ENCODE measurements at places on chromosomes 3 and 15.

DNA sequence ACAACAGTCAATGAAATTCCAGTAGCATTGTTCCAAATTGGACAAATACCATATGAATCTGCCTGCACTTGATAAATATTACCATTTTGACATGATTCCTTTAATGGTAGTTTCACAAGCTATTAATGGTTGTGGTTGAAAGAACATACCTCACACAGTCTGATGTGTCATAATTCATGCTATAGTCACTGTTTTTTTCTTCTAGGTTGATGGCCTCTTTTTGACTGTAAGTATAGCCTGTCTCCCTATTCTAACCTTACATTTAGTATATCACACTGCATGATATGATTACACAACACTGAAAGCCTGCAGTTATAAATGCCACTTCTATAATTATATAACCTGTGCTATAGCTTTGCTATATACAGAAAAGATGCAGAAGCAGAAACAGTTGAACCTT is 834.1 kb downstream of the NSUN3 start:
- DNase-seq, result no peak

DNA sequence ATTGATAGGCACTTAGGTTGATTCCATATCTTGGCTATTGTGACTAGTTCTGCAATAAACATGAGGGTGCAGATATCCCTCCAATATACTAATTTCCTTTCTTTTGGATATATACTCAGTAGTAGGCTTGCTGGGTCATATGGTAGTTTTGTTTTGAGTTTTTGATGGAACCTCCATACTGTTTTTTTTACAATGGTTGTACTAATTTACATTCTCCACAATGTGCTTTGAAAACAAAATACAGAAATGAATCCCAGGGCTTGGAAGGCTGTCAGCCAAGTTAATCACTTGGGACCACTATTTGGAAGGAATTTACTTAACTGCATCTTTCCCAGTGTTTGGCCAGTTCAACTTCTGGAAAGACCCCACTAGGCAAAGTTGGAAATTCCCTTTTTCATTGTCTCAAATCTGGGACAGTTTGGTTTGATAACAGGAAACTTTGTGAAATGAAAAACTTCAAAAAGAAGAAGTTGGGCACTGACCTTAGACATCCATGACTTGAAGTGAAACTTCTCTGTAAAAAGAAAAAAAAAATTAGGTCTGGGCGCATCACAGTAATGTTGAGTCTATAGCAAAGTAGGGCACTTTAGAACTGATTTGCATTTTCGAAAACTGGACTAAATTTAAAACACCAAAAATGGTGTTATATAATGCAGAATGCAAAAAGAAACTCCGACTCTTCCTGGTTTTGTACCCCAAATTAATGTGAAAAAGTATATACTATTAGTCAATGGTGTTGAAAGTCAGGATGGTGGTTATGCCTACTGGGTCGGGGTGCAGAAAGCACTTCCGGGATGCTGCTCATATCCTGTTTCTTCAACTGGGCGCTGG is 6.0 kb downstream of the CTSH start:
- no peak for DNase-seq

DNA sequence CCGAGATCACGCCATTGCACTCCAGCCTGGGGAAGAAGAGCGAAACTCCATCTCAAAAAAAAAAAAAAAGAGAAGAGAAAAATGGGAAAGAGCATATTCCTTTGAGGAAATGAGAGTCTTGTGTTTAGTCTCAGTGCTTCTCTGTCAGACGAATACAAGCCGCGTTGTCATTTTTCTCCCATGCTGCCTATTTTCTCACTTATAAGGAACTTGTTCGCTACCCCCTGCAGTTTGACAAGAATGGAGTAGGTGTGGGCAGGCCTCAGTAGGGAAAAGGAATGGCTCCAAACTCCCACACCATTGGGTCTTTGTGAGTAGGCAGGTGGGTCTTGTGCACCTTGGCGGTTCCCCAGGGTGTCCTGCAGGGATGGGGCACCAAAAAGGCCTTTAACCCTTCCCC is 6.5 kb downstream of the GPR160 start:
- DNase-seq, result no peak

DNA sequence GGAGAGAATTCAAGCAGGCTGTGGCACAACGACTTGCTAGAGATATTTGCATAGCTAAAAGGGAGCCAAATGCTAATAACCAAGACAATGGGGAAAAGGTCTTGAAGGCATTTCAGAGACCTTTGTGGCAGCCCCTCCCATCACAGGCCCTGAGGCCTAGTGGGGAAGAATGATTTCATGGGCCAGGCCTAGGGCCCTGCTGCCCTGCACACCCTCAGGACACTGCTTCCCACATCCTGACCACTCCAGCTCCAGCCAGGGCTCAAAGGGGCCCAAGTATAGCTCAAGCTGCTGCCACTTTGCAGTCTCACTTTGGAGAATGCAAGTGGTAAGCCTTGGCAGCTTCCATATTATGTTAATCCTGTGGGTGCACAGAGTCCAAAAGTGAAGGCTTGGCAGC is 21.5 kb upstream of the PTPN23 start:
- DNase-seq, result no peak

GRCh38 chr3:114860531-114860930 is 286.6 kb downstream of the ZBTB20 start:
- DNase-seq, result no peak

DNA sequence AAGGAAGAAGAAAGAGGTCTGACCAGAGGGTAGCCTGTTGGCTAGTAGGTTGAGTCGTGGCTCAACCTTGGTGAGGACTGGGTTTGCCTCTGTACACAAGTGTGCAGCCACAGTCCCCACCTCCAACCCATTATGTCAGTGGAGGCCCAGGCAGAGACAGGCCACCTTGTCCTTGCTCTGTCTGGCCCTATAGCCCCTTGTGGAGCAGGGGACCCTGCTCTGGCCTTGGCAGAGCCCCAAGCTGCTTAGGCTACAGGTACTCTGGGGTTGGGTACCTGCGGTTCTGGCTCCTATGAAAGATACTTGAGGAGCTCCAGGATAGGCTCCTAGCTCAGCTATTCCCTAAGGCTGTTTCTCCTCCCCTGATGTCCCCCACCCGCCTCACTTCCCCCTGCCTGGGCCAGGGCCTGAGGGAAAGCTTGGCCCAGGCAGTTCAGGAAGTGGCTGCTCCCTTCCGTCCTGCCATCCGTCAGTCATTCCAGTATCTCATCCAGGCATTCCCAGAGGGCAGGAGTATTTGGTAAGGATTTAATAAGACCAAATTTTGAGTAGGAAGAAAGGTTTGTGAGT is 44.0 kb downstream of the FGD5 start:
- no peak for DNase-seq

- no peak for DNase-seq
Observed at GRCh38 chr15:71112429-71112828, 2.8 kb upstream of the THSD4 start.

DNA sequence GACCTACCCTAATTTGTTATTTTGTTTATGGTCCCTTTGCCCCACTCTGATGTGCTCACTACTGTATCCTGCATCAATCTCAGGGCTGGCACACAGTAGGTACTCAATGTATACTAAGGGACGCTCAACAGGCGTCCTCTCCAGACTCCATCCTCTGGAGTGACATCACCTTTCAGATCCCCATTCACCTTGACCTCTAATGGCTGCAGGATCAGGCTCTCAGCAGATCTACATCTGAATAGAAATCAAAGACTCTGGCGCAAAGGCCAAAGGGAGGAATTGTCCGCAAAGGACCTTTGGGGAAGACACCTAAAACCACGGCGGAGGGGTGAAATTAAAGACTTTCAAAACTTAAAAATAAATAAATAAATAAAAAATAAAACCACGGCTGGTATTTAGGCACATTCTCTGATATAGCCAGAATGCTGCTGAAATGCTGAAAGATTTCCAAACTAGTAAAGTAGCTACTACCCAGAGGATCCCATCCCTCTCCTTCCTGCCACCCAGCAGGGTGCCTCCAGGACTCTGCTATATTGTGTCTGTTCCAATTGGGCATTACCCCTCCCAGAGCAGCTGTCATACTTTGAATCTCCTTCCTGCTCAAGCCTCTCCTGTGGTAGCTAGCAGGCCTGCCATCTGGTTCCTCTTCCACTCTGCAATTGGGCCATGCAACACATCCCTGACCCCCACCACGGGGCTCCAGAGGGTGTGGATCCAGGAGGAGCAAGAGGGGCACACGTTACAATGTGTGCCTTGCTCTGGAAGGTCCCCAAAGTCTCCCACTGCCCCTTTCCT is 6.1 kb downstream of the SHF start:
- no peak for DNase-seq

DNA sequence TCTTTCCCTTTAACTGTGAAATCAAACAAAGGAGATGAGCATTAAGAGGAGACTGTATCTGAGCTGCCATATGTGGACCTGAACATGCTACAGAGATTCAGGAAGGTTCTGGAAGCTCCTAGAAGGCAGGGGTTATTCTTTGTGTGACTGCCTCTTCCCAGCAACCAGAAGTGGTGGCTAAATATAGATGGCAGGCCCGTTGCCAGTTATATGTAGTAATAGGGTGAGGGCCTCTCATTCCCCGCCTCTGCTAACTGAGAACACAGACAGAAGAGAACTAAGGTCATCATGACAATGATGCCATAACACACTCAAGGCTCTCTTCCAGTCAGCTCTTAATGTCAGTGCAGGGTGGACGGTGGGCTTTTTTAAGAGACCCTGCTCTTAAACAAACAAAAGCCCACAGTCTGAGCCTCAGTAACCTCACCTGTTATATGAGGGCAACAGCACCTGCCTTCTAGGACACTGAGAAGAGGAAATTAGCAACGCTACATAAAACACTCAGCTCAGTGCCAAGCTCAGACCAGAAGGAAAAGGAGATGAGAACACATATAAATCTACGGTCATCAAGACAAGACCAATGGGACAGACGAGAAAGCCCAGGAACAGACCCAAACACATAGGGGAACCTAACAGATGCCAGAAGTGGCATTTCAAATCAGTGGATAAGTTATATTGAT is 22.3 kb downstream of the CFAP92 start:
- DNase-seq, result no peak

DNA sequence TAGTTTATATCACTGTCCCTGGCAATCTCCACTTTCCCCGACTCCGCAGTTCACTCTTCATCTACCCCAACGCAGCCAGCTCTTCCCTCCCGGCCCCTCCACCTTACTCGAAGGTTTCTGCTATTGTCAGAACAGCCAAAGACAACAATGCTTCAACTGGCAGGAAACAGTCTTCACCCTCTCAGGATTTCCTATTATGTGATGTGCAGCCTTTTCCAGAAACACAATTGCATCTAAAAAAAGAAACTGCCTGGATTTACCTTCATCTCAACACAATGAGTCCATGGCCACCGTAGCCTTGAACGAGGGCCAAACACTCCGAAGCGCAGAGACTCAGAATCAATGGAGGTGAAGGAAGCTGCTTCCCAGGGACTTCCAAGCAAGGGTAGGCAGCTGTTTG is 182.1 kb upstream of the TSC22D2 start:
- no peak for DNase-seq

- DNase-seq, result no peak
Observed at GRCh38 chr3:13769422-13769821, 110.4 kb downstream of the WNT7A start.

Measured in left forelimb (tissue), 1 donor.